H4 (cell line): ENCODE measurements at places on chromosomes 5 and 9. TPM values are rescaled to one million over a fixed set of nuclear protein-coding genes. Genes with fewer than 3 reads are reported as not detected.
A peak's percentile ranks its signal among the peaks of the same experiment; 100 is the strongest.

The RANBP3L gene
- 1.6 and 8.7 TPM in 2 replicates for total RNA-seq

The ACTBL2 gene
- total RNA-seq = 6.7 and 7.0 TPM in 2 replicates

The SLC34A1 gene
- total RNA-seq = not detected in 2 replicates

The NXNL2 gene
- not detected in 2 replicates for total RNA-seq

The PCDHB11 gene
- total RNA-seq = 4.5 and 5.6 TPM in 2 replicates

The ADGRD2 gene
- not detected in 2 replicates for total RNA-seq

The CYSTM1 gene
- total RNA-seq = 15.4 and 23.0 TPM in 2 replicates

The OLFM1 gene
- 34.9 and 50.8 TPM in 2 replicates for total RNA-seq

The ZFP2 gene
- not detected in 2 replicates for total RNA-seq

DNA sequence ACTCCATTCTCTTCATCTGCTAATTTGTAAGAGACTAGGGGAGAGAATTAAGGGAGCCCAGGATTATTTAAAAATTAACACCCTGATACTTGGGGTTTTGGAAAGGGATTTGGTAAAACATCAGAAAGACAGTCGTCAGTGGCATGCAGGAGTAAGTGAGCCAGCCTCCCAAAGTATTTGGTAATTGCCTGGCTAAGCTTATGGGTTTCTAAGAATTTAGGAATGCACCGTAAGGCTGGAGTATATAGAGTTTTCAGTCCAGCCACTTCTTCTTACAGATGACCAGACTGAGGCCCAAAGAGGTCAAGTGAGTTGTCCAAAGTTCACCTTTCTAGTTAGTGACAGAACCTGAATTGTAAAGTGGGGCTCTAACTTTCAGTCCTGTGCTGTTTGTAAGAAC lies 25.8 kb upstream of the NFIB start:
- DNase-seq = no peak

DNA sequence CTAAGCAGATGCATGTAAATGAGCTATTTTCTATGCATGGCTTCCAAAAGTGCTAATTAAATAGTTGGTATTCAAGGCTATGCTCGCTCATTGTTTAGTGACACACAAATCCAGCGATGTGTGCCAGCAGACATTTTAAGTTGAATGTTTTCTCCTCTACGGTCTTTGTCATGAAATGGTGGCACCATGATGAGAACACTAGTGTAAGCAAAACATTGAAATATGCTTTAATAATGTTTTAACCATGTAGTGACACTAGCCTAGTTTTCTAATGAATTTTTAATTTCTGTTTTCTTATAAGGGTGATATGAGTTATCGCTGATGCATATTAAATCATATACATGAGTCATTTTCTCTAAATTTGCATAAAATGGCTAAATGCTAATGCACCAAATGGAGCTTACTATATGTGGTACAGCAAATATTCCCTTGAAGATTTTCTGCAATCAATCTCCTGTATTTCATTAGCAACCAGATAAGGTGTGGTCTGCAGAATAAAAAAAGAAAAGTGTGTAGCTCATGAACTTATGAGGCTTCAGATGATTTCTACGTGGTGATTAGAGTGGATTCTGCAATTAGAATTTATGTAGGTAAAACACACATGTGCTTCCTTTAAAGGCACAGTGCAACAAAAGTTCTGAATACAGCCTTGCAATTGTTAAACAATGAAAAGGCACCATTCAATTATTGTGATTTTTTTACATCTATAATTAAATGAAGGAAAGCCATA lies 226.6 kb downstream of the MEF2C start:
- DNase-seq = no peak

DNA sequence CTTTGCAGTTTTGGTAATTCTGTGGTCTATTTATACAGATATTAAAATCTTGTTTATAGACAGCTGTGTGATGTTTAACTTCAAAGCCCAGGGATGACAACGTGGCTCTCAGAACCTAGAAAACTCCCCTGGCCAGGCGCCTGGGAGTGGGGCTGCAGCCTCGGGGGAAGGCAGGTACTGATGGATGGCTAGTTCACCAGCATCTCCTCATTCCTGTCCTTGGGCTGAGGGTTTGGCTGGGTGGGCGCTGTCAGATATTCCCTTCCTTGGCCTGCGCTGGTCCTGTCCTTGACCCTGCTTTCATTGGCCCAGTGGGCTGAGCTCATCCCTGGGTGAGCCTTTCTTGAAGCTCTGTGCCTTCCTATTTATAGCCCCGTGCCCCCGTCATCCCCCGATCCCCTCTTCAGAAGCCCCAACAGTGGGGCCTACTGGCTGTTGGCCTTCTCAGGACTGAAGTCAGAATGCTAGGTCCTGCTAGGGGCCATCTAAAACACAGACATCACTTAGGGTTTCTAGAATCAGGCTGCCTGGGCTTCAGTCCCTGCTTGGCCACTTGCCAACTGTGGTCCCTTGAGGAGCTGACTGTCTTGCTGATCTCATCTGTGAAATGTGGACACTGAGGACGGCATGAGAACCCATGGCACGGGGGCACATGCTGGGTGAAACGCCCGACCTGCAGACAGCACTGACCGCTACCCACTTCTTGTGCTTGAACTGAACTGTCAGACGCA lies 20.9 kb downstream of the SH3GLB2 start:
- no peak for DNase-seq

- DNase-seq = no peak
Observed at GRCh38 chr9:91101611-91102168, 260.0 kb downstream of the AUH start.

GRCh38 chr9:12815888-12816287 lies 41.1 kb downstream of the LURAP1L start:
- DNase-seq = no peak

DNA sequence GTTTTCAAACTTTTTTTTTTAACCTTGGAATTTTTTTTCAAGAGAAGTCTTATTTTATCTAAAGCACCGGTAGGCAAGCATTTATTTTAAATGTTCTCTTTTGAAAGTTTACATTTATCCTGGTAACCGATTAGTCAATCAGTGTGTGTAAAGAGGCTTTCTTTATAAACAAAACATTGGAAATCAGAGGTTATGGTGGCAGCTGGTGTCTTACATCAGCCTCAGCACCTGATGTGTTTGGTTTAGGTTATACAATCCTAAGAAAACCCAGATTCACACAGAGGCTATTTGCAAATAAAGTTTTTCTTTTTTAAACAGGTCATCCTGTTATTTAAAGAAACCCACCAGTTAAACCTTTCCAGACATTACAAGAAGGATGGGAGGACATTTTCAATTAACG lies 173.3 kb upstream of the GDNF start:
- DNase-seq = peak; percentile 36

DNA sequence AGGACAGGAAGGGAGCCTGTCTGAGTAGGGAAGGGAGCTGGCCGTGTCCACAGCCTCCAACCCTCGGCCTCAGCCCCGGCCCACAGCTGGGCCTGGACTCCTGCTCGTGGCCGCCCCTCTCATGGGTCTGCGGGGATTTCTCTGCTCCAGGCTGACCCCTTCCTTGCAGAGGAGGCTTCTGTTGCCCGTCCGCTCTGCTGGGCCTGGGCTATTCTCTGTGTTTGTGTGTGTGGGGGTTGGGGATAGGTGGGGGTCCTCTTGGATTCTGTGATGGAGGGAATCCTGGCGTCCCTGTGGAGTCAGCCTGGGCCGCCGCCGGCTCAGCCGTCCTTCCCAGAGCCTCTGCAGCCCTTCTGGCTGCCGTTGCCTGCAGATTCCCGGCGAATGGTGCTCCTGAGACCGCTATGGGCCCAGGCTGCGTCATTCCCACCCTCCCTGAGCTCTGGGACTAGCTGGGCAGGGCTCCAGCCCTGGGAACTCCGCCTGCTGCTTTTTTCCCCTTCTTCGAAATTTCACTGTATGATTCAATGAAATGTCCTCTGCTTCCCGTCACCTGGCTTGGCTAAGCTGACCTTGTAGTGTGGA lies 64.2 kb downstream of the FGF18 start:
- DNase-seq = no peak

DNA sequence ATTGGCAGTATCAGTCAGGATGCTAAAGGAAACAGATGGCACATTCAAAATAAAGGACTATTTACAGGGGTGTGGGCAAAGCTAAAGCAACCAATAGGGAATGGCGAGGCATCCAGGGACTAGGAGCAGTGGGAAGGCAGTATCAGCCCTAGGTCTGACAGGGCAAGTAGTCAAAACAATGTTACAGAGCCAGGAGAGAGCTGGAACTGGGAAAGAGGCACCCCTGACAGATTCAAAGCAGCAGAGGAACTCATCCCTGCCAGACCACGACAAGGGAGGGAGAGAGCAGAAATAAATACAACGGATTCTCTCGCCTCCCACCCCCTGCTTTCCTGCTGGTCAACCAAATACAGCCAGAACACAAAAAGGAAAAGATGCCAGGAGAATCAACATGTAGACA lies 371.5 kb downstream of the NR2F1-AS1 start:
- DNase-seq = no peak

DNA sequence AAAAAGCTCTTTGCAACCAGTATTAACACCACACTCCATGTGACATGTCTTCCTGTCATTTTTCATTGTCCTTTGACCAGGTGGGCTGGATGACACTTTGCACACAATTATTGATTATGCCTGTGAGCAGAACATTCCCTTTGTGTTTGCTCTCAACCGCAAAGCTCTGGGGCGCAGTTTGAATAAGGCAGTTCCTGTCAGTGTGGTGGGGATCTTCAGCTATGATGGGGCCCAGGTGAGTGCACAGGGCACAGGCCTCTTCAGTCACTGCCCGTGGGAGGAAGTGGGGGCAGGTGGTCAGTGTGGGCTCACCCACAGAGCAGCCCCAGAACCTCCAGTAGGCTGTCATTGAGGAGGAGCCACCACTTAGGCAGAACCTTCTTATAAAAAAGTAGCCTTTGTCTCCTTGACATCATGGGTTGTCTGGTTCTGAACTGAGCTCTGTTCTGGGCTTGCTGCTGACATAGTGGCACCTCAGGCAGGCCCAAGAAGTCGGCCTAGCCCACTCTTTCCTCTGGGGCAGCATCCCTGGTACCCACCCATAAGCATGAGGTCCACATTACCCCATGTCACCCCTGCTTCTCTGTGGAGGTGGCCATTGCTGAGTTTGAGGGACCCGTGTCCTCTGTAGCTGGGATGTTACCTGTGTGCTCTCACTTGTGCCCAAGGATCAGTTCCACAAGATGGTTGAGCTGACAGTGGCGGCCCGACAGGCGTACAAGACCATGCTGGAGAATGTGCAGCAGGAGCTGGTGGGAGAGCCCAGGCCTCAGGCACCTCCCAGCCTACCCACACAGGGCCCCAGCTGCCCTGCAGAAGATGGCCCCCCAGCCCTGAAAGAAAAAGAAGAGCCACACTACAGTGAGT lies 39.3 kb downstream of the SECISBP2 start:
- no peak for DNase-seq

GRCh38 chr9:130955947-130956621 lies 17.0 kb upstream of the FIBCD1 start:
- DNase-seq = no peak

GRCh38 chr5:43121913-43122484 lies 1.3 kb downstream of the ZNF131 start:
- DNase-seq = no peak

DNA sequence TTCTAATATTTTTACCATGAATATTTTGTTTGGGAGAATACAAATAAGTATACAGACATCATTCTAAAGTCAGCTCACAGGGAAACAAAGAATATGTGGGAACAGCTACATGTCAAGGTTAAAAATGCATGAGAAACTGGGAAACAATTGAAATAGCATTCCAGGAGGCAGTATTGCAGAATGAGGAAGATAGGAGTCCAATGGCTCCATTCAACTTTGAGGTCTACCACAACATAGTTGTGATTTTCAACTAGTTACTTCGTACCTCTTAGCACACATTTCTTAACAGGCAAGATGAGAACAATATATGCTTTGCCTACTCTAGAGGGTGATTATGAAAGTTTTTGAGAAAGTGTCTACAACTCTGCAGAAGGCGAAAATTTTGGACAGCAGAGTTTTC lies 35.2 kb upstream of the CAST start:
- peak; percentile 85 for DNase-seq

DNA sequence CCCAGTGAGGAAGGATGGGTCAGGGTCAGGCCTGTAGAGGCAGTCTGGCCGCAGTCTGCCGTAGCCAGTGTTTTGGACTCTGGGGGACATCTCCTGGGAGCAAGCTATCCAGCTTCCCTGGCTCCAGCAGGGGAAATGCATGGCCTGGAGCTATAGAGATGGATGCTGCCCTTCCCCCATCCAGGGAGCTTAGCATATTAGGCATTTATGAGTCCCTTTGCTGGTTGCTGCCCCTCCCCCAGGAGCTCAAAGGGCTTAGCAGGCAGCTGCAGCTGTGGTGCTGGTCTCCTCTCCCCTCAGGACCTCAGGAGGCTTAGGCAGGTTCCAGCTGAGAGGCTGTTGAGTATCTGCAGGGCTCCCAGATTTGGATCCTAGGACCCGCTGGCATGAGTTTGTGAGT lies 1158.7 kb downstream of the DTWD2 start:
- DNase-seq = no peak

GRCh38 chr5:179852993-179853547 lies 5.5 kb downstream of the MRNIP start:
- no peak for DNase-seq

DNA sequence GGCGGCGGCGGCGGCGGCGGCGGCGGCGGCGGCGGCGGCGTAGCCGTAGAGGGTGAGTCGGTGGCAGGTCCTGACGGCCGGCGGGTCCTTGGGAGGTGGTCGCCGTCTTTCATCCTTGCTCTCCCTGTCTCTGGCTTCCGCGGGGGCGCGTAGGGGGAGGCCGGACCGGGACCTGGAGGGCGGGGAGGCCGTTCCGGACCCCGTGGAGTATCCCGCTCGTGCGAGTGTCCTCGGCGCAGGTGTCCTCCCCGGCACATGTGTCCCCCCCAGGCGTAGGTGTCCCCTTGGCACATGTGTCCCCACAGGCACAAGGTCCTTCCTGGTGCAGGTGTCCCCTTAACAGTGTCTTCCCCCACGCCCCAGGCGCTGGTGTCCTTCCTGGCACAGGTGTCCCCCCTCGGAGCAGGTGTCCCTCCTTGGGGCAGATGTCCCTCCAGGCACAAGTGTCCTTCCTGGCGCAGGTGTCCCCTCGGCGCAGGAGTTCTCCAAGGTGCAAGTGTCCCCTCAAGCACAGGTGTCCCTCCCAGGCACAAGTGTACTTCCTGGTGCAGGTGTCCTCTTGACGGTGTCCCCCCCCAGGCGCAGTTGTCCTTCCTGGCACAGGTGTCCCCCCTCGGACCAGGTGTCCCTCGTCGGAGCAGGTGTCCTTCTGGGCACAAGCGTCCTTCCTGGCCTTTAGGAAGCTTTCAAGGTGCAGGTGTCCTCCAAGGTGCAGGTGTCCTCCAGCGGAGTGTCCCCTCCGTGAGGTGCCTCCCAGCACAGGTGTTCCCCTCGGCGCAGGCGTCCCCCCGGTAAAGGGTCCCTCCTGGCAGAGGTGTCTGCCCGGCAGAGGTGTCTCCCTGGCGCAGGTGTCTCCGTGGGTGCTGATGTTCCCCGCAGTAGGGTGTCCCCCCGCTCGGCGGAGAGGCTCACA lies 519 bp downstream of the EXOC3 start:
- DNase-seq = no peak

DNA sequence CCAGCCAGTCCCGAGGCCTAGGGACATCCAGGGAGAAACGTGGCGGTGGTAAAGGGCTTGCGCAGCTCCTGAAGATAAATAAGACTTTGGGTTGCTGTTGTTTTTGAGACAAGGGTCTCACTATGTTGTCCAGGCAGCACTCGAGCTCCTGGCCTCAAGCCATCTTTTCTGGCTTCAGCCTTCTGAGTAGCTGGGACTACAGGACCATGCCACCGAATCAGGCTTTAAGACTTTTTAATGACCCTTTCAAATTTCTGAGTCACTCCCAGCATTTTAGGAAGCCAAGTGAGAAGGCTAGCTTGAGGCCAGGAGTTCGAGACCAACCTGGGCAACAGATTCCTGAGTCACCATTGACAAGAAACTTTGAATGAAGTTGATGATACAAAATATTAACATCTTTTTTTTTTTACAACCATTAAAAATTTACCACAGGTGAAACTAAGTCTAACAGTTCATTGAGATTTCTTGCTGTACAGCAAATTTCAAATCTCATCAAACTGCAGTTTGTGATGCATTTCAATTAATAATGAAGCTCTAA lies 817 bp upstream of the GNE start:
- peak; percentile 19 for DNase-seq

GRCh38 chr9:109176386-109176785 lies 9.3 kb upstream of the FRRS1L start:
- DNase-seq = no peak
